ENCODE measurements at places on chromosomes 13 and 19.

DNA sequence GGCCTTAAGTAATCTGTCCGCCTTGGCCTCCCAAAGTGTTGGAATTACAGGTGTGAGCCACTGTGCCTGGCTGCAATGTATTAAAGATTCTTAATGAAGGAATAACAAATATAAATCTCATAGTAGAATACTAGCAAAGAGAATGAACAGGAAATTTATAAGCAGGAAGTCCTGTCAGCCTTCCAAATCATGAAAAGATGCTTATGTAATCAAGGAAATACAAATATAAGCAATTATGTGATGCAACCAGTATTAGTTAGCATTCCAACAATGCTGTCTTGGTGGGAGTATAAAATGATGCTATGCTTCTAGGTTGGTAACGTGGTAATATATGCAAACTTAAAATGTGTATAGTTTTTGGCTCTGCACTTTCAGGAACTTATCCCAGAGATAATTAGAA is 133.8 kb downstream of the PDS5B start:
- no peak for DNase-seq

DNA sequence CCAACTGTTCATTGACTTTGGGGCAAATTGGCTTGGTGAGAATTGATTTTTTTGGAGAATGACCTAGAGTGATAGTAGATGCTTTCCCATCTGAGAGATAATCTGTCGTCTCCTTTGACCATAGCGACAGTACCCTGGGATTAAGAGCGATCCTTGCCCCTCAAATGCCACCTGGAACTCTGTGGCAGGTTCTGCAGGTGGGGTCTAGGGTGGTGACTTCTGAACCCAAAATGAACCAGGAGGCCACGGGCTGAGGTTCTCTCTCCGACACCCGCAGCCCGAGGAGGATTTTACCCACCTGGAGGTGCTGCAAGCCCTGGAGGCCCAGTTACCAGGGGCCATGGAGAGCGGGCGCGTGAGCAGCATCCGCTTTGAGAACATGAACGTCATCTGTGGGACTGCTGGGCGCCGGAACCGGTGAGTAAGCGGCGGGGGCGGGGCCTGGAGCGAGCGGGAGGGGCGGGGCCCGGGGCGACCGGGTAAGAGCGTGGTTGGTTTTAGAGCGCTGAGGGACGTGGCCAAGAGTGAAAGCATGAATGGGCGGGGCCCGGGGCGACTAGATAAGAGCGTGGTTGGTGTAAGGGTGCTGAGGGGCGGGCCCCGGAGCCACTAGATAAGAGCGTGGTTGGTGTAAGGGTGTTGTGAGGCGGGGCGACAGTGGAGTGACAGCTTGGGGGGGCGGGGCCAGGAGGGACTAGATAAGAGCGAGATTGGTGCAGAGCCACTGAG is 8.6 kb downstream of the C19orf81 start:
- peak; percentile 100 for DNase-seq

- DNase-seq, result no peak
Measured at GRCh38 chr19:54029301-54029700, 34.4 kb downstream of the VSTM1 start.

GRCh38 chr19:15722956-15723355 is 4.9 kb upstream of the OR10H2 start:
- DNase-seq, result no peak

DNA sequence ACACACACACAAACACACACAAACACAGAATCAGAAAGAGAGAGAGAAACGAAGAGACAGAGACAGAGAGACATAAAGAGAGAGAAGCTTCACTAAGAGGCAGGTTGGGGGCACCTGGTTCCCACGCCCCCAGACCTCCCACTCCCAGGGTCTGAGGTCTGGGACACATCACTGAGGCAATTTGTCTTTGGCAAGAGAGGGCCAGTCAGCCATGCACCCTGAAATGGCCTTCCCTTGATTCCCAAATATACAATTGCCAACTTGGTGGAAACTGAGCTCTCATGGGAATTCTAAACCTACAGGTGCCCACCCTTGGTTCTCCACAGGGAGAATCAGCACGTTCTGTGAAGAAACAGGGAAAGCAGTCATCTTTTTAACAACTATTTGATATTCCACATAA is 79.5 kb downstream of the COL4A1 start:
- DNase-seq, result no peak

- DNase-seq, result no peak
Measured at GRCh38 chr13:33547035-33547434, 261.5 kb upstream of the STARD13 start.

DNA sequence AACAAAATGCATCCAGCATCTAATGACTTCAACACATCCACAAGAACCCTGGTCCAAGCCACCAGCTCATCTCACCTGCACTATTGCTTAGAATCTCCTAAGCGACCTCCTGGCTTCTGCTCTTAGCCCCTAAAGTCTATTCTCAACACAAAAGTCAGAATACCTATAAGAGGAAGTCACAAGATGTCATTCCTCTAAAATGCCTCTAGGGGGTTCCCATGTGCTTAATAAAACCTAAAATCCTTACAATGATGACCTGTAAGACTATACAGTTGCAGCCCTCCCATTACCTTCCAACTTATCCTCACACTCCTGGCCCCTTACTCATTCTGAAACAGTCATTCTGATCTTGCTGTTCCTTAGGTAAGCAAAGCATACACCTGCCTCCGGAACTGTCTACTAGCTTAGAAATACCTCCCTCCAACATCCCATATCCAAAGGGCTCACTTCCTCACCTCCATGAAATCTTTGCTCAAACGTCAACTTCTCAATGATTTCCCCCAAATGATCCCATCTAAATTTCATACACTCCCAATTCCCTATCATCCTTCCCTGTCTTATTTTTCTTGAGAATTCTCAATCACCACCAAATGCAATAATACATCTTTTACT is 10.0 kb downstream of the ATP7B start:
- no peak for DNase-seq

- peak; percentile 96 for DNase-seq
Measured at GRCh38 chr13:110874508-110874960, 40.3 kb downstream of the ANKRD10 start.

DNA sequence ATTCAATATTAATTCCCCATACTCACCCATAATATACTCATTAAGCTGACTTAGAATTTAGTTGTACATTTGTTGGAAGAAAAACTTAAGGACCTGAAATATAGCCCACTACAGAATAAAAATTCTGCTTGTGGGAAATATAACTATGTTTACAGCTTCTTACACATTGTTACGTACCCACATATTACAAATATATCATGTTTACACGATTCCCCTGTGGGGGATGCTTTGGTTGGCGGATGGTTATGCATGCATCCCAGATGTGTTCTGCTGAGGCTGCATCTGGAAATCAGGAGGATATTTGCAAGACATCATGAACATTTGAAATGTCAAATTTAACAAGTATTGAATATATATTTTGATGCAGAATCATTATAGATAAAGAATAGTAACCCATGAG is 79.5 kb upstream of the KL start:
- no peak for DNase-seq

DNA sequence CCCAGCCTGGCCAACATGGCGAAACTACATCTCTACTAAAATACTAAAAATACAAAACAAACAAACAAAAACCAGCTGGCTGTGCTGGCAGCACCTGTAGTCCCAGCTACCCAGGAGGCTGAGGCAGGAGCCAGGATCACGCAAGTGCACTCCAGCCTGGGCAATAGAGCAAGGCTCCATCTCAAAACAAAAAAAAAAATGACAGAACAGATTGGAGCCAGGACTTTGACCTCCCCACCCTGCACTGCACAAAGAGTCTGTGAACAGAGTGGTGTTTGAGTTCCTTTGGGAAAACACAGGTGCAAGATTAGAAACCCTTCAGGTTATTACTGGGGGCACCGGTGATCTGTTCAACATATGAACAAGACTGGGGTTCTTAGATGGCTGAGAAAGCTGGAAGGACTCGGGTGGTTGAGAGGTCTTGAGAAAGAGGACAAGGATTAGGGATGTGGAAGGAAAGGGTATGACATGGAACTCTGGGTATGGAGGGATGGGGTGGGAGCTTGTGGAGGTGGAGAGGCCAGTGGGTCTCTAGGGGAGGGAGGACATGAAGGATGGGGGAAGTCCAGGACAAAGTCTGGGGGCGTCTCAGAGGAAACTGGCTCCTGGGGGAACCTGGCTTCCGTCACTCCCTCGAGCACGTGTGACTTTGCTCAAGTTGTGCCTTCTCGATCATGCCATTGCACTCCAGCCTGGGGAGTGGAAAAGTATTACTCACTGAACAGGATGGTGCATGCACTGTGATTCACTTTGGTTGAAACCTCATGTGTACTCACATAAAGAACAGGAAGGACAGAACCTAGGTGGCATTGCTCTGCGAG is 25.9 kb downstream of the RCN3 start:
- no peak for DNase-seq

DNA sequence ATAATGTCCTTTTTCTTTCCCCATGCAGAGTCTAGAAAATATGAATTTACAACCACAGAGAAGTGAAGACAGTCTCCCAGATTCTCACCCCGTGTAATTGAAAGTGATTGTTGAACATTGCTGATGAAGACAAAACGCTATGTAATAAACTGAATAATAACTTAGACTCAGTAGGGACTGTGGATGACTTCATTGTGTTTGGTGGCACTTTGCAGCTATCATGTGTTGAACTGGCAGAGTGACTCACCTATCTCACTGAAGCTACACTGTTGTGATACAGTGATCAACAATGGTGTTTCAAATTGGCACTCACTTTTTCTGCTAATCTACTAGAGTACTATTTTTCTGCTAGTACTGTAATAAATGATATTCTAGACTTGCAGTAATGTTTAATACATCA is 261.3 kb downstream of the DACH1 start:
- DNase-seq, result no peak

GRCh38 chr13:79937311-79937710 is 403.6 kb downstream of the SPRY2 start:
- DNase-seq, result no peak

DNA sequence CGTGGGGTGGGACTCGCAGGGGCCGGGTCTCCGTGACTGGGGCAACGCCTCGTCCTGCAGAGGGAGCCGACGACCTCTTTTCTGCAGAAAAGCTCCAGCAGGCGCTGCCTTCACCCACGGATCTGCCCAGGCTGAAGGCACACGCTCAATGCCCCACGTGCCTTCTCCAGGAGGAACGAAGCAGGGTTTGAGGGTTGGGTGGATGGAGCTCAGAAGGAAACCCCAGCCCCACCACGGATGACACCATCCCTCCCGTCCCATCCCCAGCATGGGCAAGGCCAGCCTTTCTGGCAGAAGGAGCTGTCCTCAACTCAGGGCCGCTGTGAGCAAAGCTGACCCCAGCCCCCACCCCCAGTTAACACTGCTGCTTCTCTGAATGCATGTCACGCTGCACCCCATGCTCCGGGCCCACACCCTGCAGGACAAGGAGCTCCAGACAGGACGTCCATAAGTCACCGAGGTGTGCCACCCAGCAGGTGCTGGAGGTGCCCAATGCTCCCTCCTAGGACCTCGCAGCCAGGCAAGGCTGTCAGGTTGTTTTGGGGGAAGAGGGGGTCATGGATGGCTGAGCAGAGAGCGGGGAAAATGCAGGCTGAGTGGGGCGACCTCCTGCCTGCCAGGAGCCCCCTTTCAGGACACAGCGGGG is 7.4 kb downstream of the C19orf25 start:
- no peak for DNase-seq

DNA sequence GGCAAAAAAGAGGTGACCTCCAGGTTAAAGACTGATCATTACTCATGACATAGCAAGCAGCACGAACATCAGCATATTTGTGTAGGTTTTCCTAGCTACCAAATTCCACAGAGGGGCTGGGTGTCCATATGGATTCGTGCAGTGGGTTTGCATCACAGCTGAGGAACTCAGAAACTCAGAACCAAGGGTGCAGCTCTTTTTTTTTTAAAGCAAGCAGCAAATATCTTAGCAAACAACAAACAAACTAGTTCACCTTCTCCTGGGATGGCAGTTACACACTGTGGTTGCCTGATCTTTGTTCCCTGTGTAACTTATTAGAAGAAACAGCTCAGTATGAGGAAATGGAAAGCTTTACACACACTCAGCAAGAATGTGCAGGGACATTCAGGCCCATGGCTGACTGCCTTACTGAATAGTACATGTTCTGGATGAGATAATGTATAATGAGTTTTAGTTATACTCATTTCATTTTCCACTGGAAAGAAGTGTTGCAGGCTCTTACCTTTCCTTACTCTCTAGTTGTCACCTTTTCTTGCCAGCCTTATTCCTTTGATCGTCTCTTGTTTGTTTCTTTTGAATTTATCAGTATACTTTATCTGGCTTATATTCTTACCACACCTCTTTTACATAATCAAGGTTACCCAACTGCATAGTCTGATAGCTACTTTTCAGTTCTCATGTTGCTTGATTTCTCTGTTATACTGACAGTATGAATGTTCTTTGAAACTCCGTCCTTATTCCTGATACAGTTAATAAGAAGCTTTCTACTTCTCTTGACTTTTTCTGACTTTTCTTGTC is 4.3 kb downstream of the NDFIP2 start:
- no peak for DNase-seq

DNA sequence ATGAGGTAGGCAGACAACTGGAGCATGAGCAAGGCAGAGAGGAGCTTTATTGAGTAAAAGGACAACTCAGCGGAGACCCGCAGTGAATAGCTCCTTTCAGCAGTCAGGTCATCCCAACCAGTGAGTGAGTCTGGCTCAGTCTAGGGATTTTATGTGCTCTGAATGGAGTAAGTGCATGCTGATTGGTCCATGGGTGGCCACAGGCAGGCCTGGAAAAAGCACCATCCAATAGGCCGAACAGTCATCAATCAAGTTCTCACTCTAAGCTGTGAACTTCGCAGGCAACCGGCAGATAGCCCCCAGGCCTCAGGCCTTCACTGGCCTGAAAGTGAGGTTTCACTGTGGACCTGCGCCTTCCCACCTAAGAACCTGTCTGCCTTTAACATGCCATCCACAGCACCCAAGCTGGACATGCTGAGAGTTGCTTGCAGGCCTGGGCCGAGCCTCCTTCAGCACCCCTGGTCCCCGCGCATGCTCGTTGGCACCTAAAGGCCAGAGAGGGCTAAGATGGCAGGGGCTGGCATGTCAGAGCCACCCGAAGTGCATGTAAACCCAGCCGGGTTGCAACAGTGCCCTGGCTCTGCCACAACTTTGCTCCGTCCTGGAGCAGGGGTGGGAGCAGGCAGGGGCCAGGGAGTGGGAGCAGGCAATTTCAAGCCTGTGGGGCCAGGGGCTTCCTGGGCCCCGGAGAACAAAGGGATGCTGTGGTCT is 698.7 kb downstream of the SLITRK1 start:
- no peak for DNase-seq

DNA sequence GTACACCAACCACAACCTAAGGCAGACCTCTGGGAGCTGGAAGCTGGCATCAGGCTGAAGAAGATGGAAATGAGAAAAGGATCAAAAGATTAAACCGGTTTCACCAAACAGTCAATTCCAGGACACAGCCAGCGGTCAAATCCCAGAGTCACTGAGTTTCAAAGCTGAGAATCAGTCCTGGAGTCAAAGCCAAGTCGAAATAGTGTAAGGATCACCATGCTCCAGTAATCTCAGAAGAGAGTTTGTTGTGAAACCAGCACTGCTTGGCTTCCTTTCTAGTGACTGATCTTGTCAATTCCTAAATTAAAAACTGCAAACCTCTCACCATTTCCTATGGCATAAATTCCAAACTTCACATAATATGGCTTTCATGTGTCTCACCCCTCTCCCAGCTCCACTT is 198.8 kb downstream of the GPC6 start:
- peak; percentile 28 for DNase-seq

- DNase-seq, result no peak
Measured at GRCh38 chr13:30708541-30708940, 26.8 kb upstream of the ALOX5AP start.
